ENCODE measurements at places on chromosomes 16 and 17.

- no peak for DNase-seq
Measured at GRCh38 chr16:88378836-88379693, 3.7 kb upstream of the ZNF469 start.

GRCh38 chr17:4738136-4739121, 1.2 kb upstream of the ZMYND15 start:
- no peak for DNase-seq

DNA sequence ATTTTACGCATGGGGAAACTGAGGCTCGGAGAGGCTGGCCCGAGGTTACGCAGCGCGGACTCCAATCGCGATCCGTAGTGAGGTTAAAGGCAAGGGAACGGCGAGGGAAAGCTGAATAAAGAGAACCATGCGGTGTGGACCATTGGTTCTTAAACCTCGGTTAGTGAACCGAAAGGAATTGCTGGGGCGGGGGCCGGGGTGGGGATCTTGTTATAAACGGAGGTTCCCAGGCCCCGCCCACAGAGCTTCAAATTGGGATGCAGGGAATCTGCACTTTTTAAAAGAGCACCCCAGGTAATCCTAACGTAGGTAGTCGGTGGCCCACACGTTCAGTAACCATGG, 524 bp downstream of the IQCK start:
- DNase-seq, result no peak

- DNase-seq, result no peak
Measured at GRCh38 chr17:55731586-55732250, 9.1 kb upstream of the TMEM100 start.

DNA sequence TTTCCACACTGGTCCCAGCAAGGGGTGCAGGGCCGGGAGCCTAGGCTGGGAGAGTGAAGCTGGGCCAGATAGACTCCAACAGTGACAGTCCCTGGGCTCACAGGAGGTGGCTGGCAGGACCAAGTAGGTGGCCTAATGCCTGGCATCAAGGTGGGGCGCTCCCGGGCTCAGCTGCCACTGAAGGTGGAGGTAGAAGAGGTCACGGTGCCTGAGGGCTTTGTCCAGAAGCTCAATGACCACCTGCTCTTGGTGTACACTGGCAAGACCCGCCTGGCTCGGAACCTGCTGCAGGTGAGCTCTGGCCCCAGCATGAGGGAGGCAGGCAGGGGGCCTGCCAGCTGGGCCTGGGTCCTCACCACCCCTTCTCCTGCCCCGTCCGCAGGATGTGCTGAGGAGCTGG, 23.8 kb downstream of the FCSK start:
- no peak for DNase-seq

GRCh38 chr17:79146562-79146961, 71.9 kb downstream of the ENGASE start:
- DNase-seq, result no peak

- DNase-seq, result no peak
Measured at GRCh38 chr17:40309949-40310510, 1.1 kb downstream of the RARA start.

- DNase-seq, result no peak
Measured at GRCh38 chr17:75238684-75239191, 22.7 kb downstream of the GGA3 start.

DNA sequence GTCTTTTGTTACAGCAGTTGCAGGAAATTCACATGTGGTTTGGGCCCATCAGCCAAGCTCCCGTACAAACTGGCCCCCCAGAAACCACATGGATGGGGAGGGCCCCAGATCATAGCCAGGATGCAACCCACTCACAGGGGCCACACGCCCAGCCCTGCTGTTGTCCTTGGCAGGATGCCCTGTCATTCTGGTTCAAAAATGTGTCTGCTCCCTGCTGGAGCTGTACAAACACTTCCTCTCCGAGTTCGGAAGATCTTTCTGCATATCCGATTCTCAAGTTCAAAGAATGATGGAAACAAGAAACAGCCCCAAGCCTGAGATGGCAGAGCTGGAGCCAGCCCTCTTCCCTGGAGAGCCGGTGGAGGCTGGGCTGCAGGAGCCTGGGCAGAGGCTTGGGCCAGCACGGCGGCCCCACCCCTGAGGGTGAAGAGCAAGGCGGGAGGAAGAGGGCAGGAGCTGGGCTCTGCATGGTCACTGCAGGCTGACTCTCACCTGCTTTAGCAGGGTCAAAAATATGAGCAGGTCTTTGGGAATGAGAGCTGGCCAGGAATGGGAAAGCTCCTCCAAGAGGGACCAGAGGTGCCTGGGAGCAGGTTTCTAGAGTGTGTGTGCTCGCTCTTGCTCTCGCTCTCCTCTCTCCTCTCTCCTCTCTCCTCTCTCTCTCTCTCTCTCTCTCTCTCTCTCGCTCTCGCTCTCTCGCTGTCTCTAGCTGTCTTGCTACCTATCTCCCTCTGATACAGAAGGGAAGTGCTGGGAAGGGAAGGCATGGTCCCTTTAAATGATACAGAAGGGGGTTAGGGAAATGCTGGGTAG, 34.7 kb upstream of the ENPP7 start:
- no peak for DNase-seq

DNA sequence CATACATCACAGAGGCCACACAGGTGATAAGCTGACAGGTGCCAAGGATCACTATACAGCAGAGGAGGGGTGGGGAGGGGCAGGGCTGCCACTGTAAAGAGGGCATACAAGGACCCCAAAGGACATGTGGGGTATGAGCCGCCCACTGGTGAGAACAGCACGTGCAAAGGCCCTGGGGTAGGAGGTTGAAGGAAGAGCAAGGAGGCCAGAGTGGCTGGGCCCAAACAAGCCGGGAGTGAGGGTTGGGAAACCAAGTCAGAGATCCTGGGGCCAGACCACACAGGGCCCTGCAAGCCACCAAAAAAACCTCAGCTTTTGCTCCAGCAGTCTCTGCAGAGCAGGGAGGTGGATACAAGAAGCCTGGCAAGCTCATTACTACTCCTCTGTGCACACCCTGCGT, 6.5 kb downstream of the NATD1 start:
- DNase-seq, result no peak

GRCh38 chr17:60390186-60390585, 1.7 kb downstream of the USP32 start:
- DNase-seq, result no peak

GRCh38 chr17:2935632-2936031, 127.8 kb downstream of the OR1D5 start:
- no peak for DNase-seq

DNA sequence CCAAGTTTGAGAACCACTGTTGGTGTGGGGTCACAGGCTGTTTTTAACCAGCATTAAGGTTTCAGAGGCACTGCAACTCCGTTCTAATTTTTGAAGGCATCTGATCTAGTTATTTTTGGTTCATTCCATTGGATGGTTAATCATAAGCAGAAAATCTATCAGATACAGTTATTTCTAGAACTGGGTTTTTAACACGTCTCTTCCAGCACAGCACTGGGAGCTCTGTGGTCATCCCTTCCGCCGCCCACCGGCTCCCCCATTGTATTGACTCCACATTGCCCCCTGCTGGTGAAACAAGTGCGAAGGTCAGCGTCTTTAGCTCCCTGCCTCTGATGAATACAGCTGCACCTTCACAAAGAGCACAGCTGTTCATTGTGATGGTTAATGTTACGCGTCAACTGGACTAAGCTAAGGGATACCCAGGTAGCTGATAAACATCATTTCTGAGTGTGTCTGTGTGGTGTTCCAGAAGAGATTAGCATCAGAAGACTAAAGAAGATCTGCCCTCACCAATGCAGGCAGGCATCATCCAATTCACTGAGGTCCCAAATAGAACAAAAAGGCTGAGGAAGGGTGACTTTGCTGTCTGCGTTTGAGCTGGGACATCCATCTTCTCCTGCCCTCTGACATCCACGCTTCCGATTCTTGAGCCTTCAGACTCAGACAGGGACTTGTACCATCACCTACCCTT, 8.5 kb downstream of the CCL18 start:
- no peak for DNase-seq

DNA sequence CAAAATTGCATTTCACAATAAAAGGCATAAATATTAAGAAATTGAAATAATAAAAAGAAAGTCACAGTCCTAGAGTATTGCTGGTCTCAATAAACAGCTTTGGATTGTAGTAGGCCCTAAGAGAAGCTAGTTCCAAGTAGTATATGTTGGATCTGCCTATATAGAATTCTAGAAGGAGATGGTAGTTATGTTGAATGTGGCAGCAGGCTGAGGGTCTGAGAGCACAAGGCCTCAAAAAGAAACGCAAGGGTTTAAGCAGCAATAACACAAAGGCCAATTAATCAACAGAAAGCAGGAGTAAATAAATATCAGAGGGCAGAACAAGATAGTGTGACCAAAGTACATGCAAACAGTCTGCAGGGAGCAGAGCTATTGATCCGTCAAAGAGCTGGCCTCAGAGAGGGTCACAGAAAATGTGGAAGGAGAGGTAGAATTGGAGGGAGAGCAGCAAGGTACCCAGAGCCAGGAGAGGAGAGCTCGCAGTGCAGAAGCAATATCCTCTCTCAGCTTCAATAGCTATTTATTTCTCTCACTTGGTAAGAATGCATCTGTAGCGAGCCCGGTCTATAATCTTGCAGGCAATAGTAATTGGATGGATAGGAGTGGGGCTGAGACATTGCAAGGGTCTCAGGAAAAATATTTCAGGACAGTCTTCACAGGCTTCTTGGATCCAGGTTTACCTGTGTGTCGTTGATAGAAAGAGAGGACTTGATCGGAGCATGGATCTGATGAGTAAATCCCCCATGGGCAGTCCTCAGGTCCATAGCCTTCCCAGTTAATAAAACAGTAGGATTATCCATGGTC, 25.1 kb upstream of the MED13 start:
- DNase-seq, result no peak

DNA sequence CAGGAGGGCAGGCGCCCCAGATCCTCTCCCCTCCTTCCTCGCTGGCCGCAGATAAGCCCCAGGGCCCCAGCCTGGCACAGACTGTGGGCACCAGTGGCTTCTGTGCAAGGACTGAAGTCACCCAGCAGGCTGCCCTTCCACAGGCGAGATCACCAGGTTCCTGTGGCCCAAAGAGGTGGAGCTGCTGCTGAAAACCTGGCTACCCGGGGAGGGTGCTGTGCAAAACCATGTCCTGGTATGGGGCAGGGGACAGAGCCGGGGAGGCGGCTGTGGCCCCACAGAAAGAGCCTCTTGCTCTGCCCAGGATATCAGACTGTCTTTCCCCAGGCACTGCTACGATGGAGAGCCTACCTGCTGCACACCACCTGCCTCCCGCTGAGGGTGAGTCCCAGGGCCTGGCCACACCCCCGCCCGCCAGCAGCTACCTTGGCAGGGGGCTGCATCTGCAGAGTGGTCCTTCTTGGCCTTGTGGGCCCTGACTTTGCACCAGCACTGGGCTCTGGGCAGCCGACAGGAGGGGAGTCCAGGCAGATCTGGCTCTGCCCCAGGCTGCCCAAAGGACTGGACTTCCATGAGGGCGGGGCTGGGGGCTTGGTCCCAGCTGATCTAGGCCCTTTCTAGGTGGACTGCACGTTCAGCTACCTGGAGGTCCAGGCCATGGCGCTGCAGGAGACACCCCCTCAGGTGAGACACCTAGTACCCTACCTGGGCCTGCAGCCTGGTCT, 615 bp downstream of the CARMIL2 start:
- no peak for DNase-seq

GRCh38 chr17:22217135-22217534, 524.8 kb downstream of the KCNJ18 start:
- DNase-seq, result no peak

GRCh38 chr16:51949282-51949681, 597.7 kb downstream of the TOX3 start:
- DNase-seq, result no peak

DNA sequence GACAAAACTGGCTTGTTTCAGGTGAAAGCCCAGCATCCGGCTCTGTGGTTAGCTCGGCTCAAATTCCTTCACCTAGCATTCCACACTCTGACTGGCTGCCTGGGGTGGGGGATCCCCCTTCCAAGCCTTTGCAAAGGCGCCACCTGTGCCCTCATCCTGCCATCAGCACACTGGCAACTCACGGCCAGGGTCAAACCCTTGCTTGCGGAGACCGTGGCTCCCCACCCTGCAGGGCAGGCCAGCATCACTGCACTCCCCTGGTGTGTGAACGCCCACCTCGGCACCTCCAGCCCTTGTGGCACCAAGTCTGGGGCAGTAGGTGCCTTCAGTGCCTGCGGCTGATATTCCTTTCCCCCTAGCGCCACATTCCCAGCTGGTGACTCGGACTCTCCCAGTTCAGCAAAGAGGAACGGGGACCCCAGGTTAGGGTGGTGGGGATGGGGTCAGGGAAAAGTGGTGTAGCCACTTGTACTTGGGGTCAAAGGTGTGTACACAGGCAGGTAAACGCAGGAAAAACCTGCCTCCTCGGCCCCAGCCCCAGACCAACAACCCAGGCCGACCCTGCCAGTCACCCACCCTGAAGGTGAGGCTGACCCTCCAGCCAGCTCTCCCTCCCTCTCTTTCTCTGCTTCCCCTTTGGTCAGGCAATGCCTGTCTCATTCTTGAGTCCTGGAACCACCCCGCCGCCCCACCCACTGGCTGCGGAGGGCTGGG, 1.1 kb downstream of the FLII start:
- DNase-seq, result no peak

- DNase-seq, result no peak
Measured at GRCh38 chr16:24152826-24153225, 103.3 kb upstream of the CACNG3 start.

- no peak for DNase-seq
Measured at GRCh38 chr17:73924114-73924908, 279.2 kb upstream of the RPL38 start.

GRCh38 chr17:2958706-2959222, 104.6 kb downstream of the OR1D5 start:
- DNase-seq, result no peak

- no peak for DNase-seq
Measured at GRCh38 chr17:5434984-5435383, 4.0 kb downstream of the C1QBP start.

DNA sequence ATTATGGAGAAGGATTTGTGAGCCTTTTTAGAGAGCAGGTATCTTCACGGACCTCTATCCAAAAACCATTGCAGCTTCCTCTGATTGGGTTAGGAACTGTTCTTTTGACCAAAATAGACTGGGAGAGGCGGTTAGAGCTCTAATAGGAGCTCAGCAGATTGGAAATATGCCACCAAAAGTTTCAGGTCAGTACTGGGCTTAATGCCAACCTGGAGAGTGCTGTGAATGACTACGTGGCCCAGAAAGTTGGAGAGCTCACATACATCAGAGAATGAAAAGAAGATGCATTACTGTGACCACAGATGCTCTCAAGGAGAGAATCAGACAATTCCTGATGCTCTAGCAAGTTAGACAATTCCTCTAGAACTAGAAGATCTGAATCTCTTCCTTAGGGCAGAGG, 86.5 kb downstream of the ABCA8 start:
- no peak for DNase-seq

DNA sequence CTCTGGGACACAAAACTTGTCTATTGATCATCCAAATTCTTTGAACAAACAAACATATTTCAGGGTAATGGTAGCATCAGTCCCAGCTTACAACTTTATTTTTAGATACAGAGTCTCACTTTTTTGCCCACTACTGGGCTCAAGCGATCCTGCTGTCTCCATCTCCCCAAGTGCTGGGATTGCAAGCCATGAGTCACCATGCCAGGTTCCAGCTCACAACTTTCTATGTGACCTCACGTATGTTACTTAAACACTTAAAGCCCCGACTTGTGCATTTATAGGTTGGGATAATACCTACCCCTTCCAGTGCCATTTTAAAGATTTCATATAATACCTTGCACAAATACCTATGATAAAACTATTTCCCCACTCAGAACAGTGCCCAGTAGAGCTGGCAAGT, 42.0 kb upstream of the KSR1 start:
- DNase-seq, result no peak
